GM23338 (cell line): ENCODE measurements at places on chromosomes 12 and 14.

GRCh38 chr12:120483621-120484020 lies 12.3 kb upstream of the DYNLL1 start:
- no peak for DNase-seq

GRCh38 chr12:47114481-47114892 lies 34.7 kb upstream of the AMIGO2 start:
- no peak for DNase-seq

- DNase-seq, result peak; percentile 21
These were observed at the start of gene DIO2 for GRCh38 chr14:80211153-80212022. Gene DIO2 (minus strand): TSS chr14:80211504. CDS start chr14:80211472, 32 bp downstream.

- no peak for DNase-seq
These were observed 301.8 kb downstream of the AEBP2 start for GRCh38 chr12:19741132-19741489.

GRCh38 chr12:105835580-105836241 lies 303.0 kb downstream of the NUAK1 start:
- DNase-seq, result no peak

DNA sequence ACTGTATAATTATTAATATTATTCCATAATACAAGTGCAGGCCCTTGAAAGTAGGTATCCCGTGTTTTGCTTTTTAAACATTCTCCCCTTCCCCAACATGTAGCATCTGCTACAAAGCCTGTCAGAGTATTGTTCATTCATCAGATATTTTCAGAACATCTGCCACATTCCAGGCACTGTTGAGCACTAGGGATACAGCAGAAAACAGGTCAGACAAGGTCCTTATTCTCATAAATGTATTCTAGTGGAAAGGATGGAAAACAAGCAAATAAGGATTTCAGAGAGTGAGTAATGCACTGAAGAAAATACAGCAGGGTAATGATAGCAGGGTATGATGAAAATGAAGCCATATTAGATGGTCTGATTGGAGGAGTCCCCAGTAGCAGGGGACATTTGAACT lies 3.8 kb downstream of the ERP29 start:
- no peak for DNase-seq

DNA sequence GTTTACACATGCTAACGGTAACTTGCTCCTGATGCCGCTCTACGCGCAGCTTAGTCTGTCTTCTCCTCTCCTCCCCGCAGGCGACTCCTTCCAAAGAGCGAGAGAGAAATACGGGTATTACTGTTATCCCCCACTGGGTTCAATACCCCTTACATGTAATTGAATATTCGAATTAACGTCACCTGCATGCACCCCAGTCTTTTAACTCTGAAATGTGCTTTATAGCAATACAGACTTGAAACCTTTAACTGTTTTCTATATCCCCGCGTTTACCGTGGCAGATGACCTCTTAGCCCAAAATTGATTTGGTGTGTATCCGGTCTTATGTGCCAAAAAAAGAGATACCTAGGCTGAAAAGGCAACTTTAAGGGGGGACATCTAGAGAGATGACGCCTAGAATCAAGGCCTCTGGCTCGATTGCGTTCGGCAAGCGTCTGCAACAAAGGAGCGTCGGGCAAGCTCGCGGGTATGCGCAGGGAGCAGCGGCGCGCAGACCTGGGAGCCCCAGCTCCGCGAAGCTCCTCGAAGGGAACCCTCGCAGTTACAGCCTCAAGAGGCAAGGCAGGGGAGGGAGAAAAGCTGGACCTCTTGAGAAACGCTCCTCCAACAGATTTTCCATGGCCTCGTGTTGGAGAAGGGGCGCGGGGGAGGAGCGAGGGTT lies 6.8 kb upstream of the FOXG1 start:
- peak; percentile 67 for DNase-seq

DNA sequence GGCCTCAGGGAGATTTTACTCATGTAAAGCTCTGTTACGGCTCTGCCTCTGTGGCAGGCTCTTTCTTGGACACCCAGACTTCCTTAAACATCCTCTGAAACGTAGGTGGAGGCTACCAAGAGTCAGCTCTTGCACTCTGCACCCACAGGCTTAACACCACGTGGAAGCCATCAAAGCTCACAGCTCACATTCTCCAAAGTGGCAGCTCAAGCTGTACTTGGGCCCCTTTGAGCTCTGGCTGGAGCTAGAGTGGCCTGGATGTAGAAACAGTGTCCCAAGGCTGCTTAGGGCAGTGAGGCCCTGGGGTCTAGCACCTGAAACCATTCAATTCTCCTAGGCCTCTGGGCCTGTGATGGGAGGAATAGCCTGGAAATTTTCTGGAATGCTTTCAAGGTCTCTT lies 155.3 kb upstream of the CDKN3 start:
- DNase-seq, result no peak

- DNase-seq, result no peak
These were observed 104.2 kb upstream of the ABCD2 start for GRCh38 chr12:39723831-39724230.

GRCh38 chr14:105527826-105528585 lies 1.6 kb downstream of the TMEM121 start:
- DNase-seq, result peak; percentile 76

DNA sequence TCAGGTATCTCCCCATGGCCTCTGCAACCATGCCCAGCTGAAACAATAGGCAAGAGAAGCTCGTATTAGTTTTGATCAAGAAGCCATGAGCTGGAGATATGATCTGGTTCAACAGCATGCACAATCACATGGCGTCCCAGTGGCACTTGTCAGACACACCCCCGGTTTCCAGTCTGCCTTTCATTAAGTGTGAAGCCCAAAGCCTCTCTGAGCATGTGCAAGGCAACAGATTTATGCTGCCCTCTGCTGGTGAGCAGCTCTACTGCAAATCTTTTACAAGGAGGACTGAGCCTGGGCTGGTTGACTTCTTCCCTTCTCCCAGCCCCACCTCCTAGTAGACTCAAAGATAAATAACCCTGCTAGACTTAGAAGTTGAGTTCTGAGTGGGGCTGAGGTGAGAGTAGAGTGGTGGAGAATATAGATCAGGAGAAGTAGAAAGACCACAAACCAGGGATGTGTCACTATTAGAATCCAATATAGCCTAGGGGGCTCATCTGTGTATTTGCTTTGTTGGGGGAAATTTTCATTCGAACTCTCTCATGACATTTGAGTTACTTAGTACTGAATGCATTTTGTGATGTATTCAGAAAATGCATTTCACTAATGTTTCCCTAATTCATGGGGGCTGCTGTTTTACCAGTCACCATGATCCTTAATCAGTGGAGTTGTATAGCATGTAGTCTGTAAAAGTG lies 53.7 kb upstream of the MBIP start:
- peak; percentile 97 for DNase-seq

DNA sequence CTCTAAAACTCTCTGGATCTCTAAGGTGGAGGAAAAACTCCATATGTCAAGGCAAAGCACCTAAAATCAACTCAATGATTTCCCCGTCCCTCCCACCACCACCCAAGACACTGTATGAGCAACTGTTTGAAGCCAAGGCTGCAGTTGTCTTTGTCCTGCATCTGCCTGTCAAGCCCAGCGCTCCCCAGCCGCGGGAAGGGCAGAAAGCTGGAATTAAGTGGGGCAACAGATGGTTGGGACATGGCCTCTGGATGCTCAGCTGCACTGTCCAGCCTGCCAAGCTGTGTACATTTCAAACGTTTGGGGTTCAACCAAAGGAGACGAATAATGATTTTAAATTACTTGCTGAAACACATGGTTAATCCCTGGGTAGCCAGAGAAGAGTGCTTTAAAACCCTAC lies 42.2 kb upstream of the PTGR2 start:
- no peak for DNase-seq

DNA sequence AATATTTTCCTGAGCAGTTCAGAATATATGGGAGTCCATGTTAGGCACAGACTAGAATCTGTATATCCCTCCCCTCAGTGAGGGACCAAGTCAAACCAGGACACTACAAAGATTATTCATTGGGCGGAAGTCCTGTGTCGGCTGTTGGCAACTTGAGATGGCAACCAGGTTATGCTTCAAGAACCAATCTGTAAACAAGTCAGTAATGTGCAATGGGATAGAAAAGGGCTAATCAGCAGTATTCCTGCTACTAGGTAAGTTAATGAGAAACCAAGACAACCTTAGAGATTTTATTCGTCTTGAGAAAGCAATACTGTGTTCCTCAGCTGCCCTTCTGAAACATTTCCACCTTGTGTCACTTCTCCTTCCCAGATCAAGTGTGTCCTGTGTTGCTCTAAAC lies 26.4 kb downstream of the ARG2 start:
- DNase-seq, result no peak

DNA sequence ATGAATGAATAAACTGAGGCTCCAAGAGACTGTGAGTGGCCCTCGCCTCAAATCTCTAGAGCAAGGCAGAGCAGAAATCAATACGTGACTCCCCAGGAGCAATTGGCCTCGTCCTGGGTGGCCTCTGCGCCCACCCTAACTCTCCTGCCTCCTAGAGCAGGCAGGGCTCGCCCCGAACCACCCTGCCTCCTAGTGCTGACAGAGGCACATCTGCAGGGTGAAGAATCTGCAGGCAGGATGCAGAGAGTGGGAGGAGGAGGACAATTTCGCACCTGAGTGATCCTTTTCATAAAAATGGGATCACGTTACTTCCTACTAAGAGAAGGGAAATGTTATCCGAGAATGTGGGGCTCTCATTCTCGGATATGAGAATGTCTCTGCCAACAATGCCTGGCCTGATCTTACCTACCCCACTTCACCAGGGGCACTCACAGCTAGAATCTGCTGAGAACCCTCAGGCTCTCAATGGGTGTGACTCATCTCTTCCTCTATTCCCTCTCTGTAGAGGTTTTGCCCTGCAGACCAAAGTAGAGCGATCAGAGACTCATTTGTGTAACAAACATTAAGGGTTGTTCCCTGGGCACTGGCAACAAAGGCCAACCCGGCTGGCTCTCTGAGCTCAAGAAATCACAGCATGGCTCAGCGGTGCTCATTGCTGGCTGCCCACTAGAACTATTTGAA lies 61.7 kb upstream of the BCL2L14 start:
- DNase-seq, result peak; percentile 86

DNA sequence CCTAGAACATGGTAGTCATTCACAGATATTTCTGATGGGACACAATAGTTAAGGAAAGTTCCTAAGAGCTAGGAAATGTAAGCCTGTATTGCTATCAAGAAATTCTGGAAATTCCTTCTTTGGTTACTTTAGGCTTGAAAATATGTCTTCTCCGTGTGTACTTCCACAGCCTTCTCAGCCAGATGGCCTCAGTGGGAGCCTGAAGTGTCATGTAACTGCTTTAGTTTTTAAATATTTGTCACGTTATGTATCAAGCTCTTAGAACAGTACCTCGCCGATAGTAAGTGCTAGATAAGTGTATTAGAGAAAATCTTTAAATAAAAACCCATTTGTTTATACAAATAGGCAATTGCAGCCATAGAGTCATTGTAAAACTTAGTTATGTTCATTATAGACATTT lies 95.6 kb downstream of the DERA start:
- DNase-seq, result no peak

DNA sequence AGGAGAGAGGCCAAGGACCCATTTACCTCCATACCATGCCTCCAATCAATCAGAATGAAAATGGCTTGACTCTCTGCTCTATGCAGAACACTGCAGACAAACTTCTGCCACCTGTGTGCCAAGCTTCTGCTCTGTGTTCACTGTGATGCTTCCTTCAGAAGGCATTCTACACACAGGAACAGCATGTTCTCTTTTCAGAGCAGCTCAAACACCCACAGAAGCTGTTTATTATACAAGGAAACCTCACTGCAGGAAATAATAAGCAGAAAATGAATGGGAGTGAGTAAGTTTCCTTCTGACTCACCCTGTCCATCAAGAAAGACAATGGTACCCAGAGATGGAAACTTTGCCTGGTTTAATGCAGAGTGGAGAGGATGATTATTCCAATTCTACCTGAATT lies 2.4 kb upstream of the ESR2 start:
- DNase-seq, result no peak

DNA sequence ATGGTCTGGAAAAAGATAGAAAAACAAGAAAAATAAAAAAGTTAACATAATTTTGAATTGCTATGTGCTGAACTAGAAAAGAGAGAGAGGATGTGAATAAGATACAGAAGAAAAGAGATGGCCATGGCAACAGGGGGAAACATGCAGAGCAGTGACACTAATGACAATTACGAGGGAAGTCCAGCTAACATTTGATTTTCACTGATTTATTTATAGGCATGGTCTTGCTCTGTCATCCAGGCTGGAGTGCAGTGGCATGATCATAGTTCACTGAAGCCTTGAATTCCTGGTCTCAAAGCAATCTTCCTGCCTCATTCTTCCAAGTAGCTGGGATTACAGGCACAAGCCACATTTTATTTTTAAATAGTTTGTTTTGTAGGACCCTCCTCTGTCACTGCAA lies 1.8 kb downstream of the OR6C74 start:
- DNase-seq, result no peak

DNA sequence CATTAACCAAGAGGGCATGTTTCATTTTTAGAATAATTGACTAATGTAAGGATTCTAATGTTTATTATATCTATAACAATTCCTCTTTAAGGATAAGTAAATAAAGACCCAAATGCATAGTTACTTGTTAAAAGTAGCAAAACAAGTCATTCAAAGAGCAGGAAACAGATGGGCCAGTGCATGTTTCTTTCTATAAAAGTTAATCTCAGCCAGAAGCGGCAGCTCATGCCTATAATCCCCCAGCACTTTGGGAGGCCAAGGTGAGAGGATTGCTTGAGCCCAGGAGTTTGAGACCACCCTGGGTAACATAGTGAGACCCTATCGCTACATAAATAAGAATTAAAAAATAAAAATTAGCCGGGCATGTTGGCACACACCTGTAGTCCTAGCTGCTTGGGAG lies 391.0 kb upstream of the RGS6 start:
- no peak for DNase-seq

DNA sequence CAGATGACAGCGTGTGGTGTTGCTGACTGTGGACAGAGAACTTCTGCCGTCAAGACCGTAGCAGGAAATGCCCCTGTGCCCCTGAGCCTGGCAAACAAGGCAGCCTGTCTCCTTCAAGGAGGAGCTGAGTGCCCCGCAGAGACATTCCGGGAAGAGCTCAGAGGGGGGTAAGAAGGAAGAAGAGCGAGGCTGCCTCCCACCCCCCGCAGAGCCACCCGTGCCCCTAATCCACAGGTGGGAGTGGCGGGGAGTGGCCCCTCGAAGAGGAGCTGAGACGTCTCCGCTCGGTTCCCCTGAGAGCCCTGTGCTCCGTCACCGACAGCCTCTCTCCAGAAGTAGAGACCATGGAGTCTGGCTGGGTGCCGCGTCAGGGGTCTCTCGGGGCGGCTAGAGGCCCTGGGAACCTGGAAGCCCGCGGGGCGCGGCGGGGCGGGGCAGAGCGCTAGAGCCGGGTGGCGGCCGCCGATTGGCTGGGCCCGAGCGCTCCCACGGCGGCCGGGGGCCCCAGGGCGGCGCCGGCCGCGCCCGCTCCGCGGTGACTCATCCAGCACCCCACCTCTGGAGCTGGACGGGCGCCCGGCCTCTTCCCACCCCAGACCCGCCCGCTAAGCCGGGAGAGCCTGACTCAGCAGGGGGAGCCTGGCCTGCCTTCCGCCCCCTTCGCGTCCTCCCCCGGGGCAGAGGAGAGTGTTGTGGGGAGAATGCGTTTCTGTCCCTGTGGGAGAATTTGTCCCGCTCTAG lies 25.2 kb upstream of the KRT78 start:
- DNase-seq, result peak; percentile 63

- DNase-seq, result peak; percentile 95
These were observed 40.1 kb downstream of the SMIM41 start for GRCh38 chr12:52119398-52120254.
